ENCODE measurements at places on chromosomes 4 and X.

- H3K27ac ChIP-seq = no peak overlapping the region
- DNase-seq = no peak
- no peak overlapping the region for H3K4me3 ChIP-seq
- peaks cover 15% of the 10 kb centered on the region for H3K4me1 ChIP-seq
- H3K27me3 ChIP-seq = peaks cover 4% of the 10 kb centered on the region
Measured at GRCh38 chrX:20452487-20452886, 185.8 kb upstream of the RPS6KA3 start.

- H3K27ac ChIP-seq = no peak overlapping the region
- no peaks in the 10 kb centered on the region for H3K27me3 ChIP-seq
- no peak overlapping the region for H3K4me3 ChIP-seq
Measured at GRCh38 chr4:114187592-114187991, 208.1 kb upstream of the ARSJ start.

DNA sequence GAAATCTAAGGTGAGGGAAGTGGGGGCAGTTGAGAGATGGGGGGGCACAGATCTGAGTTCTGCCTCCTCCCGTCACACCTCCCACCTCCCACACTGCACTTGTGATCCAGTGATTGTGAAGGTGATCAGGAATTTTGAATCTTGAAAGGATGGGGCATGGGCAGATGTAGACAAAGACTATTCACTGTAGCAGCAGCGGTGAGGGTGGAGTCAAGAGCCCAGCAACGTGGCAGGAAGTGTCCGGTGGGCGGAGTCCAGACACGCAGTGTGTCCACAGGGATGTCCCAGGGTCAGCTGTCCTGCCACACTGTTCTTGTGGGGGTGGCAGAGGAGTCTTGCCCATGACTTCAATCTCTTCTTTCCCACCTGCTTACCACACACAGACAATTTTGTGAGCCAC lies 330.5 kb upstream of the GALNT7 start:
- no peak overlapping the region for H3K4me3 ChIP-seq
- H3K36me3 ChIP-seq = no peaks in the 10 kb centered on the region
- no peak for DNase-seq
- H3K4me1 ChIP-seq = no peaks in the 10 kb centered on the region
- no peaks in the 10 kb centered on the region for H3K27me3 ChIP-seq
- H3K27ac ChIP-seq = no peak overlapping the region

DNA sequence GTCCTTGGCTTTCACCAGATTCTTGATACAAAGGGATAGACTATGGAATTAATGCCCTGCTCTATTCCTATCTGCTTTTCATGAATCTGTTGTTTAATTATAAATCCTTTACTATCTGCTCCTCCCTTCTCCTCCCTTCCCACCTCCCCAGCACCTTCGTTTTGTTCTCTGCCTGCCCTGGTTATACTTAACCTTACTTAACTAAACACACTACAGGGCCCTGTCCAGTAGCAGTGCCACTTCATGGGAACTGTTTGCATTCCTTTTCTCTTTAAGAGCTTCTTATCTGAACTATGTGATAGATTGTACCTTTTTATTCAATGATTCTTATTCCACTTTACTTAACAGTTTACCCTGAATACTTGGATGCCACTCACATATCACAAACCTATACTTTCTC lies 830 bp downstream of the HOPX start:
- H3K36me3 ChIP-seq = no peaks in the 10 kb centered on the region
- no peak for DNase-seq
- H3K27ac ChIP-seq = peak overlapping the region; percentile 51
- H3K27me3 ChIP-seq = peaks cover 5% of the 10 kb centered on the region

DNA sequence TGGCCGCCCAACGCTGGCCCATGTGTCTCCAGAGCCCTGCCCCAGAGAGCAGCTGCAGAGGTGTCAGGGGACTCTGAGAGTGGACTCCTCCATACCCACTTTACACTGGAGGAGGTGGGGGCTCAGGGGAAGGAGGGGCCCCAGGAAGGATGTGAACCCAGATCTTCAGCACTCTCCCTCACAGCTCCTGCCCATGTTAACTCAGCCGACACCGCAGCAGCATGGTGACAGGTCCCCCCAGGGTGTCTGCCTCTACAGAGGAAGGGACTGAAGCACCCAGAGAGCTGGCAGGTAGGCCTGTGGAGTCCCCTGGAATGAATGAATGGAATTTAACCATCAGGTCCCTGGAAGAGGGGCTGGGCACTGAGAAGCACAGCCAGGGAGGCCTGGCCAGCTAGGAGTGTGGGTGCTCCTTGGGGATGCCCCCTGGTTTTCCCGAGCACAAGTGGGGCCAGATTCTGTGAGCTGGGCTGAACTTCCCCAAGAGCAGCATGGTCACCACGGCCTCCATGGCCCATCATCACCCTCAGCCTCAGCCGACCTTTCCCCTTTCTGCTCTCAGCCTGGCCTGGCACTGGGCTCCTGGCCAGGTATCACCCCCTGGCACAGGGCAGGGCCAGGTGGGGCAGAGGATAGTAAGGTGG lies 21.9 kb downstream of the SH3BP2 start:
- no peaks in the 10 kb centered on the region for H3K27me3 ChIP-seq
- peaks cover 14% of the 10 kb centered on the region for H3K36me3 ChIP-seq
- no peak for DNase-seq
- peak overlapping the region; percentile 11 for H3K4me3 ChIP-seq

DNA sequence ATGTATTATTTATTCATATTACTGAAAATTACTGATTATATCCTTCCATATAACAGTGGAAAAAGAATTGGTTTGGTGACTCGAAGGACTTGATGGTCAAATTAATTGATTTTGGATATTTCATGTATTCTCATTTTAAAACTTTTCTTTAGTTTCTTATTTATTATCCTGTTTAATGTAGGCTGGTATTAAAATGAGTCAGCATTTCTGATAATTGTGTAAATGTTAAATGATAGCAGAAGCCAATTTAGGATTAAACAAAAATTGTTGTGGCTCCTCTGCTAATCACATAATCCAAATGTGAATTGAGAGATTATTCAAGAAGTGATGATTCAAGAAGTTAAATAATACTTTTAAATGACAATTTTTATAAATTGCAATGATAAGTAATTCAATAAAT lies 38.7 kb downstream of the PDLIM5 start:
- no peak for DNase-seq
- H3K4me3 ChIP-seq = no peak overlapping the region
- no peaks in the 10 kb centered on the region for H3K27me3 ChIP-seq
- peaks cover 4% of the 10 kb centered on the region for H3K36me3 ChIP-seq
- H3K27ac ChIP-seq = no peak overlapping the region
- H3K4me1 ChIP-seq = no peaks in the 10 kb centered on the region

GRCh38 chrX:15594371-15594770 lies 6.4 kb downstream of the ACE2 start:
- H3K27me3 ChIP-seq = no peaks in the 10 kb centered on the region
- DNase-seq = no peak
- no peaks in the 10 kb centered on the region for H3K4me1 ChIP-seq
- H3K36me3 ChIP-seq = no peaks in the 10 kb centered on the region
- no peak overlapping the region for H3K27ac ChIP-seq
- H3K4me3 ChIP-seq = no peak overlapping the region

- H3K4me3 ChIP-seq = no peak overlapping the region
- H3K36me3 ChIP-seq = no peaks in the 10 kb centered on the region
- no peaks in the 10 kb centered on the region for H3K4me1 ChIP-seq
- no peak for DNase-seq
Measured at GRCh38 chr4:156291317-156291716, 337.7 kb upstream of the CTSO start.

DNA sequence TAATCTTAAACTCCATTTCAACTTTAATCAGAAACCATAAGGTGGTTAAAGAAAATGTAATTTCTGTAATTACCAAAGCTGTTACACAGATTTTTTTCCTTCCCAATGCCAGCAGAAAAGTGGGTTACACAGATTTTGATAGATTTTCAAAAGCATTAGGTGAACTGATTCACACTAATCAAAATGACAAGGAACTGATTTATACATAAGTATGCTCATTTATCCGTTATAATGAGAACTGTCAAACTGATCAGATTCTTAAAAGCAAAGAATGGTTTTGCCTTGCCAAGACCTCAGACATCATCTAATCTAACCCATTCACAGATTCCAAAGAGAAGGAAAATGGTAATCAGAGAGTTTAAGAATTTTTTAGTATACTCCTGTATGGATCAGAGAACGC lies 5.2 kb downstream of the UGDH start:
- H3K27me3 ChIP-seq = no peaks in the 10 kb centered on the region
- no peak overlapping the region for H3K27ac ChIP-seq
- H3K36me3 ChIP-seq = no peaks in the 10 kb centered on the region
- DNase-seq = no peak
- peaks cover 14% of the 10 kb centered on the region for H3K4me1 ChIP-seq

DNA sequence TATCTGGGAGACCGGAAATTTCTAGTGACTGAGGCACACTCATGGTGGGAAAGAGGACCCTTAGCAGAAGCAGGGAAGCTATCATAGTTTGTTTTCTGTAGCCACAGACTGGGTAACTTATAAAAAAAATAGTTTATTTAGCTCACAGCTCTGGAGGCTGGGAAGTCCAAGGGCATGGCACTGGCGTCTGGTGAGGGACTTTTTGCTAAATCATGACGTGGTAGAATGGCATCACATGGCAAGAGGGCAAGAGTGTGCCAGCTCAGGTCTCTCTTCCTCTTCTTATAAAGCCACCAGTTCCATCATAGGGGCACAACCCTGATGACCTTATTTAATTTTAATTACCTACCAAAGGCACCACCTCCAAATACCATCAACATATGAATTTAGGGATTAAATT lies 13.3 kb downstream of the APLN start:
- no peak overlapping the region for H3K27ac ChIP-seq
- no peaks in the 10 kb centered on the region for H3K4me1 ChIP-seq
- H3K4me3 ChIP-seq = no peak overlapping the region
- DNase-seq = no peak
- H3K36me3 ChIP-seq = no peaks in the 10 kb centered on the region

DNA sequence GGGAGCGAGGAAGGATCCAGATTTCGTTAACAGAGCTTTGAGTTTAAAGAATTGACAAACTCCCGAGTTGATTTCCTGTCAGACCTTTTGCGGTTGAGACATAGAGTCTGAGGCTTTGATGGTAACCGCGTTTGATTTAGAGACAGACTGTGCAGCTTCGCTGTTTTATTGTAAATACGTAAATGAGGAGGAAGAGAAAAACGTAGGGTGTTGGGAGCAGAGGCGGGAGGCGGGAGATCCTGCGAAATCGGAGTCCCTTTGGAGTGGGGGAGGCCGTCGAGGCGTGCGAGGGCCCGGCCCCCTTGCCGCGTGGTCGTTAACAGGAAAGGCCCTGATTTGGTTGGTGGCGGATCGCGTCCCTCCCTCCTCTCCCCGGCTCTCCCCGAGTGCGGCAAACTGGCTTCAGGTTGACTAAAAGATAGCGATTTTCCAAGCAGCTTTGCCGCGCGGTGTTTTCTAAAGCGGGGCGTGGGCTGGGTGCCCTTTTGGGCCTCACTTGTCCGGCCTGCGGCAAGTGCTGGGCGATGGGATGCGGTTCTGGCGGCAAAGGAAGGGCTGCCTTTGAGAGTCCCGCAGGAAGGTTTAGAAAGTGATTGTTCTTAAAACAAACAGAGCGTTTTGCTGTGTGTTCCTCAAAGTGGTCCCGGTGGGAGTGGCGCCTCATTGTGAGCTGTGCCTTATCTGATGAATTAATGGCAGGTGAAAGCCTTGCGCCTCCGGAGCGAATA lies 857 bp downstream of the SCML1 start:
- no peaks in the 10 kb centered on the region for H3K36me3 ChIP-seq
- H3K4me1 ChIP-seq = peaks cover 9% of the 10 kb centered on the region
- peak; percentile 21 for DNase-seq
- H3K4me3 ChIP-seq = peak overlapping the region; percentile 86
- peak overlapping the region; percentile 60 for H3K27ac ChIP-seq

- DNase-seq = no peak
- H3K4me3 ChIP-seq = no peak overlapping the region
- H3K36me3 ChIP-seq = peaks cover 24% of the 10 kb centered on the region
- H3K27ac ChIP-seq = no peak overlapping the region
- no peaks in the 10 kb centered on the region for H3K4me1 ChIP-seq
Measured at GRCh38 chr4:52617336-52618020, 41.6 kb downstream of the USP46 start.

DNA sequence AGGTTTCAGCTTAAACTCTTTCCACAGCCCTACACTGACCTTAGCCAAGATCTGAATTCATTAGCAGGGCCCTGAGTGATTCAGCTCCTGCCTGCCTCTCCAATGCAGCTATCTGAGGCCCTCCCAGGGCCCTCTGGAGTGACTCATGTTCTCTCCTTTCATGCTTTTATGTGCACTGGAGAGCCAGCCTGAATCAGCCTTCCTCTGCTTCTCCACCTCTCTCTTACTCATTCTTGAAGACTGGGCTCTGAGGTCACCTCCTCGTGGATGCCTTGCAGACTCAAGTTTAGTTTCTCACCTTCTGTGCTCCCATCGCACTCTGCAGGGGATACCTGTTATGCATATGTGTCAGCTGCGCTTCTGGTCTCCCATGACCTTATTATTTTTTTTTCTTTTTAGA lies 3.1 kb upstream of the OCIAD2 start:
- no peaks in the 10 kb centered on the region for H3K27me3 ChIP-seq
- no peak overlapping the region for H3K4me3 ChIP-seq
- no peak overlapping the region for H3K27ac ChIP-seq

DNA sequence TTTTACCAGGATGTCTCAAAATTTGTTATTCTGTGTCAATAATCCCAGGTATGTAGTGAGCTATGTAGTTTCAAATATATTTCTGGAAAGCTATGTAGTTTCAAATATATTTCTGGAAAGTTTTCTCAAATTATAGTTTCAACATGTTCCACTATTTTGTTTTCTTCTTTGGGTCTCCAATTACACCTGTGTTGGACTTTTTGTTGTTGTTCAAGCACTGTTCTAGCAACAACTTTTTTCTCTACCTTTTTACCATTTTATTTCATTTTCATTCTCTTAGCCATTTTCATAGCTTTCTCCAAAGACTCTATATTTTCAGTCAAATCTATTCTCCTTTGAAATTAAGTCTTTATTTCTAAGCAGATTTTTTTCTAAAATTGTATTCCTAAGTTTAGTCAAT lies 88.4 kb downstream of the LCORL start:
- H3K27ac ChIP-seq = no peak overlapping the region
- H3K4me3 ChIP-seq = no peak overlapping the region
- no peaks in the 10 kb centered on the region for H3K4me1 ChIP-seq

DNA sequence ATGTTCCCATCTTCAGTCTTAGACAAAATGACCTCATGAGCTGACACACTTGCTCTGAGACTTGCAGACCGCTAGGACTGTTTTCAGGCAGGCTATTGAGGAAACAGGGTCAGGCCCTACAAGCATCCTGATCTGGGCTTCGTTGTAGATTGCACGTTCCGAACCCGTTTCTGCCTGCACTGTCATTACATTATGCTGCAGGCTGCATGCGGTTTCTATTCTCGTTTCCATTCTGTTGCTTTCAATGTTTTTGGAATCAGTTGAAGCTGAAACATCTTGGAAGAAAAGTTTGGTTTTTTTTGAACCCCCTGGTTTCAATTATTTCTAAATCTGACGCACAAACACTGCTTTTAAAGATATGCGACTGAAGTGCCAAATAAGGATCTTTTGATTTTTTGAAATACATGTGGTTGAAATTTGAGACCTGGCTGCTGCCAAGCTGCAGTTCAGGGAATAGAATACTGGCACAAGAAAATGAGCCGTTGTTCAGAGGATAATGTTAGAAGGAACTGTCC lies 716.1 kb upstream of the INTU start:
- no peak for DNase-seq
- H3K4me3 ChIP-seq = no peak overlapping the region
- H3K27ac ChIP-seq = no peak overlapping the region
- no peaks in the 10 kb centered on the region for H3K4me1 ChIP-seq
